ENCODE measurements at places on chromosomes 1 and 21. TPM values are rescaled to one million over a fixed set of nuclear protein-coding genes. Genes with fewer than 3 reads are reported as not detected.

- no peak for DNase-seq
Observed at GRCh38 chr1:207873055-207873890, 37.7 kb downstream of the CD34 start.

GRCh38 chr1:153790313-153790965 lies 15.2 kb downstream of the SLC27A3 start:
- DNase-seq = peak; percentile 85

- DNase-seq = no peak
Observed at GRCh38 chr21:42815217-42815616, 64.1 kb downstream of the WDR4 start.

DNA sequence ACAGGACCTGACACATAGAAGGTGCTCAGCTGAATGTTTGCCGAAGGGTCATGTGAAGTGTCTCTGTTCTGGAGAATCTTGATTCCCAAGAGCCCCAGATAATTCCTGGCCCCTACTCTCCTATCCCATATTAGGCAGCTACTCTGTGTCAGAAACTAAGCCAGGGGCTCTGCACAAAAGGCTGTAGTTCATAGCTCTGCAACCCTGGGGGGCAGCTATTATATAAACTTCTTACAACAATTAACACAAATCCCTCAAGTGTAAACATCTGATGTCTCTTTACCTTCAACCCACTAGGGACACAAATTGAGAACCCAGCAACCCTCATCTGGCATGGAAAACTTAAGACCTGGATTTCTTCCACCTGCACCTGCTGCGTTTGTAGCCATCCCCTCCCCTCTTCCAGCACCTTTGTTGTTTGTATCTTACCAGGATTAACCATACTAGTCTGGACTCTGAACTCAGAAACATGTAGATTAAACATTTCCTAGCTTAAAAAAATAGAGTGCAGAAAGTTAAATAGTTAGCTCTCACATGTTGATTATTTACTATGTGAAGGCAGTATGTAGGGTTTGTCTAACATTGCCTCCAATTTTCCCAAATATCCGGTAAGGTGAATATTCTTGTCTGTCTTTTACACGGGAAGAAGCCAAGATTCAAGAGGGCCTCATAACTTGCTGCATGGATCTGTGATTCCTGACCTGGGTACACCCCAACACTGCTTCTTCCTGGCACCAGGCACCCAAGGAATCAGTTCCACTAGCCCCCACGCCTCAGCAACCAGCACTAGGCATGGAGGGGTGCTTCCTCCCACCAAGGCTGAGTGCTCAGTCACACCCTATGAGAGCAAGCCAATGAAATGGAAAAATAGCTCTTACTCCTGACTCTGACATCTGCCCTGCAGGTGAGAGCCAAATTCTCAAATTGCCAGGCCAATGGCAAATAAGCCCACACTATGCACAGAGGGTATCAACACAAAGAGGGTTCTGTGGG lies 220.7 kb upstream of the HOOK1 start:
- no peak for DNase-seq

DNA sequence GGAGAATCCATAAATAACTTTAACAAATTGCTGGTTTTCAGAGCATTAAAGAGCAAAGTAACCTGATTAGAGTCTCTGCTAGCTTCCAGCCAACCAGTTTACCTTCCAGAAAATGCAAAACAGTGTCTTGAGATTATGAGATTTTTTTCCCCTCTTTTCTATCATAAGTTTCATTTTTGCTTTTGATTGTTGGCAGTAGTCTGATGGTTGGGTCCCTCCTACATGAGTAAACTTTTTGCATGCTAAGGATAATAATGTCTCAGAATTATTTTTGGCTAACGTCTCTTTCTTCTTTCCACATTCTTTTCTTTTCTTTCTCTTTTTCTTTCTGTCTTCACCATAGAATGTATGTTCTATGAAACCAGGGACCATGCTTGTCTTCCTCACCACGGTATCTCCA lies 6.3 kb upstream of the ADAMTS5 start:
- no peak for DNase-seq

DNA sequence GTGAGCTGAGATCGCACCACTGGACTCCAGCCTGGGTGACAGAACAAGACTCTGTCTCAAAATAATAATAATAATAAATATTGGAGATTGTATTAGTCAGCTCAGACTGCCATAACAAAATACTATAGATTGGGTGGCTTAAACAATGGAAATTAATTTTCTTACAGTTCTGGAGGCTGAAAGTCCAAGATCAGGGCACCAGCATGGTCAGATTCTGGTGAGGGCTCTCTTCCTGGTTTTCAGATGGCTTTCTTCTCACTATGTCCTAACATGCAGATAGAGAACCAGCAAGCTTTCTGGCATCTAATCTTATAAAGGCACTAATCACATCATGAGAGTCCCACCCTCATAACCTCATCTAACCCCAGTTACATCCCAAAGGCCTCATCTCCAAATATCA lies 23.2 kb upstream of the DDAH1 start:
- DNase-seq = no peak

Gene COL8A2
- 11.7 TPM for total RNA-seq

DNA sequence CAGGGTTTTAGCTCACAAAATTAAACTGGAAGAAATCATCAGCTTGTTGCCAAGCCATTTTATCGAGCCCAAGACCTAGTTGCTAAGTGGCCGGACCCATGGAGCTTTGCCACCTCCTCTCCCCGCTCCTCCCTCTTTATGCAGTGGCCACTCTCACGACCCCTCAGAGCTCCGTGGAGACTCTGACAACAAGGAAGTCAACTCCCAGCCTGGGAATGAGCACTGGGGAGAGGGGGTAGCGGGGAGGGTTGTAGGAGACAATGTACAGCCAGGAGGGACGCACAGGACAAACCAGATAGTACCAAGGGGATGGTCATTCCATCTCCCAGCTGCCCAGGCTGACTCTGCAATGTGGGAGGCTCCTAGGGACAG lies 250.9 kb downstream of the SIPA1L2 start:
- DNase-seq = no peak

DNA sequence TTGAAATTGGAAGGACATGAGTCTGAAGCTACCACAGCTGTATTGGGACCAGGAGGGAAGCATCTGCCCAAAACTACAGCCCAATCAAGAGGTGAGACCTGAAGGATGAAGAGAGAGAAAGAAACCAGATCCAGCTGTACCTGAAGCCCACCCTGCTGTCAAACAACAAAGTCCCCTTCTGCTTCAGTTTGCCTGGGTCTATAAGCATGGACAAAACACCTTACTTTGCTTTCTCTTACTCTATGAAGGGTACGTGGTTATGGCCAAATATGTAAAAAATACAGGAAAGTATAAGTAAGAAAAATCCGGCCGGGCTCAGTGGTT lies 26.4 kb downstream of the TOMM20 start:
- no peak for DNase-seq

GRCh38 chr1:192559115-192560006 lies 16.2 kb upstream of the RGS1 start:
- DNase-seq = no peak

Gene OR6N1
- not detected for total RNA-seq

Gene PARS2
- 3.3 TPM for total RNA-seq

DNA sequence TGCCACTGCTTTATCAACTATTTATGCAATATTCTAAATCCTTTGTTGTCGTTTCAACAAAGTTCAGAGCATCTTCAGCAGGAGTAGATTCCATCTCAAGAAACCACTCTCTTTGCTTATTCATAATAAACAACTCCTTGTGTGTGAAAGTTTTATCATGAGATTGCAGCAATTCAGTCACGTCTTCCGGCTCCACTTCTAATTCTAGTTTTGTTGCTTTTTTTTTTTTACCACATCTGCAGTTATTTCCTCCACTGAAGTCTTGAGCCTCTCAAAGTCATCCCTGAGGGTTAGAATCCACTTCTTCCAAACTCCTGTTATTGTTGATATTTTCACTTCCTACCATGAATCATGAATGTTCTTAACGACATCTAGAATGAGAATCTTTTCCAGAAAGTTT lies 14.8 kb upstream of the ETS2 start:
- no peak for DNase-seq

GRCh38 chr1:2629627-2630497 lies 3.0 kb downstream of the MMEL1 start:
- DNase-seq = no peak

DNA sequence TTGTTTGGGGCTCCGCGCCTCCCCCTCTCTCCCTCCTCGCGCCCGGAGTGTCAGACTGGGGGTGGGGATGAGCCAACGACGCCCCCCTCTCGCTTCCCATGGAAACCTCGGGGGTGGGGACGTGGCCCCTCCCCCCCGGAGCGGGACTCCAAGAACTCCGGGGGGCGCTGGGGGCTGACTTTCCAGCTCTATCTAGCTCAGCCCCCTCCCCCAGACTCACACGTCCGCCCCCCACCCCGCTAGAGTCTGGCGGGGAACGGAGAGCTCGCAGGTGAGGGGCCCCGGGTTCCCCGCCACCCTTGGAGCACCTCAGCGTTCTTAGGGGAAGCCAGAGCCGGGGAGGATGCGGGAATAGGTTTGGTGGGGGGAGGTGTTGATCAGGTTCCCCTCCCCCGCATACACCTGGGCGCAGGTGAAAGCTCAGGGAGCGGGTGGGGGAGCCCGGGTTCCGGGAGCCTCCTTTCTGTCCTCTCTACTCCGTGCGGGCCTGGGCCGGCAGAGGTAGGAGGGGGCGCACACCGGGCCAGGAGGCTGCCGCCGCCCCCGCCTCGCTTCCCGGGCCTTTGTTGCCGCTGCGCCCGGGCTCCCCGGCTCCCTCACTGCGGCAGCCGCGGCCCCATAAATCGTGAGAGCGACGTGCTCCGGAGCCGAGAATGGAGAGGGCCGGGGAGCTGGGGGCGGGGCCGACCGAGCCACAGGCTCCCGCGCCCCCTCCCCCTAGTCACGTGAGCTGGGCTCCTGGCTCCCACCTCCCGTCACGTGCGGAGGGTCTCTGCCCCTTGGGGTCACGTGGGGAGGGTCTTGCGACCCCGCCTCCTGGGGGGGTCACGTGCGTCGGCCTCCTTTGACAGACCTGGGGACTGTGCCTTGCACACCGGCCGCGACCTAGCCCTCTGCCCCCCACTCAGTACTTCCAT lies 1.9 kb downstream of the EFNA3 start:
- no peak for DNase-seq

- DNase-seq = no peak
Observed at GRCh38 chr1:29631361-29631760, 395.0 kb downstream of the PTPRU start.

Gene EVA1C
- total RNA-seq = 5.7 TPM

DNA sequence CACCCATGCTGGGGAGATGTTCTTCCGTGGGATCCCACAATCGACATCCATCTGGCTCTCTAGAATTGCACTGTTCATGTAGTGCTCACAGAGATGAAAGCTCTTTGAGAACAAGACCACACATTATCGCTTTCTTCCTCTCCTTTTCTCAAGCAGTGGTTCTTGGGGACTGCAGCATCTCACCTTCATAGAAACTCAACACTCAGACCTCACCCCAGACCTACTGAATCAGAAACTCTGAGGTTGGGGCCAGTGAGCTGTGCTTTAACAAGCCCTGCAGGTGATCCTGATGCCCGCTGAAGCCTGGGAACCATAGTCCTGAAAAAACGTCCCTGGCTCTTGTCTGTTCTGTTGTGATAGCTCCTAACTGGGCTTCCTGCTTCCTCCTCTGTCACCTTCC lies 251.3 kb upstream of the FGGY start:
- no peak for DNase-seq

GRCh38 chr1:111903871-111904449 lies 85.5 kb downstream of the KCND3 start:
- DNase-seq = no peak

DNA sequence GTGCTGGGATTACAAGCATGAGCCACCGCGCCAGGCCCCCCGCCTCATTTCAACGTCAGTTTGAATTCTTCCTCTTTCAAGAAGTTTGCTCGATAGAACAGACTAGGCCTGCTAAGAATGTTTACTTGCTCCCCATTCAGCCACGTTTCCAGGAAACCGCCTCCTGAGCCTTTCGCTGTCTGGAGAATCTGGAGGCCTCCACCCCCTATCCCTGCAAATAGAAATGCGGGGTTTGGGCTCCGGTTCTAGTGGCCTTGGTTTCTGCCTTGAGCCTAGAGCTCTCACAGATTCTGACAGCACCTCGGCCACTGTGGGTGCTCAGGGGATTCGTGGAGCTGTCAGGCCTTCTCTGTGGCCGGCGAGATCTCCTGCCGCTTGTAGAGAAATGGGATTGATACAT lies 84.3 kb downstream of the UBIAD1 start:
- DNase-seq = no peak

DNA sequence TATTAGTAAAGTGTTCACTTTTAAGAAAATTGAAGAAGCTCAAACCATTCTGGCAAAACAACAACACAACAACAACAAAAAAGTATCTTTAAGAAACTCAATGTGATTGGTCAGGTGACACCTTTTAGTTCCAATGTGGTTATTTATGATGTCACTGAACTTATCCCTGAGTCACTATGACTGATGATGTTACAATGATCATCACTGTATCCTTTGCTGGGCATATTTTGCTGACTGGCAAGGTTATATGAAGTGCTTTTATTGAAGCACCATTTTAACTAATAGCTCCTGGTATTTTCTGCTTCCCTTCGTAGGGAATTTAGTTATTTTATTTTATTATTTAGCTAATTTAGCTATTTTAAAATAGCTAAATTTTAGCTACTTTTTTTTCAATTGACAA lies at the start of gene TEX50:
TEX50 (plus strand) TSS at position 223 of the 400 bp plus-strand sequence. CDS start 184 bp downstream, outside the sequence.
- DNase-seq = no peak

Gene OR2L13
- not detected for total RNA-seq

GRCh38 chr21:36524477-36524876 lies 44.6 kb upstream of the CLDN14 start:
- no peak for DNase-seq

DNA sequence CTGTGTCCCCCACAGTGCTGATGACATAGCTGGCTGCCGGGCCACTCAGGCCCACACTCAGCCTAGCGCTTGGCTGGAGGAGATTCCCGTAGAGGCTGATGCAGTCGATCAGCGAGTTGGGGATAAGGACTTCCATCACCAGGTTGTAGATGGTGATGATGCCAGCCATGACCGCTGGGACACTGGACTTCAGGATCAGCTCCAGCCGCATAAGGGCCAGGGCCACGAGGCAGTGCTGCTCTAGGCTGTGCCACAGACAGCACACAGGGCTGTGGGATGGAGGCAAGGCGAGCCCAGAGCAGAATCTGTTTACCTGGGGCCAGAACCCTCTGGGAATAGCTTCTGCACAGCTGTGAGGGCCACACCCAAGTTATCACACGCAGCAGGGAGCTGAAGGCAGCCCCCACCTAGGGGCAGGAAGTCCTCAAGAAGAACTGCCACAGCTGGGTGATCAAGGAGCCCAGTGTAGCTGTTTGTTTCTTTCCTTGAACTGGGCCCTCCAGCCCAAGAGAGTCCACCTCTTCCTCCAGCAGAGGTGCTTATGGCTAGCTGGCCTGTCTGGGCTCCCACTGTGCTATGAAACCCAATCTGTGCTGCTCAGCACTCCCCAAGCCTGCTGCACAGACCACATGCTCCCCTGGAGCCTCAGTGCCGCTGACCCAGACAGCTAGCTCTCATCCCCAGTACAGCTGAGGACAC lies 6.2 kb downstream of the SLC2A1 start:
- no peak for DNase-seq
